ENCODE measurements at places on chromosomes 2 and 18.

DNA sequence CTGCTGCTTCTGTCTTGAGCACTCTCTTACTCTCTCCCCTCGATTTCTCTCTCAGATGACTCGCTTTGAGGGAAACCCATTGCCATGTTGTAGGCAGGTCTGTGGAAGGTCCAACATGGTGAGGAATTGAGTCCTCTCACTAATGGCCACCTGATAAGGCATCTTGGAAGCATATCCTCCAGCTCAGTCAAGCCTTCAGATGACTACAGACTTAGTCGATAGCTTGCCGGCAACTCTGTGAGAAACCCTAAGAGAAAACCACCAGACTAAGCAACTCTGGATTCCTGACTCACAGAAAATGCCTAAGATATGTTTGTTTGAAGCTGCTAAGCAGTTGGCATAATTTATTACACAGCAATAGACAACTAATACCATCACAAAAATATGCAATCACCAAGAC, 51.2 kb downstream of the WDR75 start:
- no peak for DNase-seq

DNA sequence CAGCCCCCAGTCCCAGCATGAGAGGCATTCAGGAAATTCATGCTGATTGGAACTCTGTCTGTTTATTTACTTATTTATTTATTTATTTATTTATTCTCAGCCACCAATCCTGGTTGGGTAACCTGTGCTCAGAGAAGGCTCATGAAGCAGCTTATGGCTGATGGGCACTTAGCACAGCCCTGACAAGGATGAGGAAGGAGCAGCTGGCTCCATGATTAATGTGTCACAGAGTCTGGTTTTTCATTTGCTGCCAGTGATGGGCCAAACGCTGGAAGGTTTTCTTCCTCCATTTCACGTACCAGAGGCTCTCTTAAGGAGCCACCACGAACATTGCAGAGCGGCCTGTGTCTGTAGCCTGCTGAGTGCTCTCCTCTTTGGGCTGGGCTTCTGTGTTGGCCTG, 28.3 kb upstream of the KCNS3 start:
- DNase-seq = no peak

DNA sequence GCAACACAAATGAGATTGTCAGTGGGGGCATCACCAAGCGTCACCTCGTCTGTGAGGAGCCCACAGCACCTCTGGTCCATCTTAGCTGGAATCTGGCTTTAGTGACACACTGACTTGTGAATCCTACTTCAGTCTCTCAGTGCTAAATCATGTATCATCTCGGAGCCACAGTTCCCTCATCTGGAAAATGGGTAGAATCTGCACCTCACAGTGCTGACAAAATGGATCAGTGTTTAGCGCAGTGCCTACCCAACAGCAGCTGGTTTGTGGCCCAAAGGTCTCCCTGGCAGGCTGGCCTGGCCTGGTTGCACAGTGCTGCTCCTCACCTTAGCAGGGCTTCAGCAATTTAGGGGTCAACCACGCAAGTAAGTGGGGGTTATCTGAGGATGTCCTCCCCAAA, 10.0 kb downstream of the DBI start:
- no peak for DNase-seq

GRCh38 chr2:147327613-147328012, 517.2 kb upstream of the ACVR2A start:
- no peak for DNase-seq

DNA sequence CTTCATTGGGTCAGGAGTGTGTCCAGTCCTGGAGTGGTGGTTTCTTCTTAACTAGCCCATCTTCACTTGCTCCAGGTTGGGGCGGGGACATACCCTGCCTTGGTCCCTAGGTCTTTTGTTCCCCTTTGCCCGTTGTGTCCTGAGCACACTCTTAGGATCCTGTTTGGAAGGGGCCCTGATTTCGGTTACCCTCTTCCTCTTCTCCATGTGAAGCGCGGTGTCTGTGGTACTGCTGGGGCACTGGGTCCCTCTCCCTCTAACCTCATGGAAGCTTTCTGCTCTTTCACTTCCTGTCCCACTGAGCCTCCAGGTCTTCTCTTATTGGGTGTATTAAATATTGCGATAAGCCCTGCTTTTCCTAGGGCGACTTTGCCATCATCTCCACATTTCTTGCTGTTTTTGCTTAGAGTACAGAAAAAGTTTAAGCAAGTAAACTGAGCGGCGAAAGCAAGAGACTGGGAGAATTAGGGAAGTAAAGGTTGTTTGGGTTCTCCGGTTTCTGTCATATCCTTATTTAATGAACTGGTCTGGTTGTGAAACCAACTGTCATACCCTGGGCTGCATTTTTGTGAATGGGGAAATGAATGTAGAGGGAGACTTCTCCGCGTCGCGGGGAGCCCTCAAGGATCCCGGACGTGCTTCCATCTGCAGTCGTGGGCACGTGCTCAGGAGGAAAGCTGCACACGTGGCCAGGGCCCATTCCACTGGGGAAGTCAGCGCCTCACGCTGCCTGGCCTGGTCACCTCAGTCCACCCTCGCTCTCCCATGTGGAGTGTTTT, 73.8 kb upstream of the B3GNT7 start:
- no peak for DNase-seq

GRCh38 chr2:147553775-147554271, 291.0 kb upstream of the ACVR2A start:
- DNase-seq = no peak

GRCh38 chr2:38748943-38749804, 2.0 kb downstream of the SRSF7 start:
- no peak for DNase-seq

DNA sequence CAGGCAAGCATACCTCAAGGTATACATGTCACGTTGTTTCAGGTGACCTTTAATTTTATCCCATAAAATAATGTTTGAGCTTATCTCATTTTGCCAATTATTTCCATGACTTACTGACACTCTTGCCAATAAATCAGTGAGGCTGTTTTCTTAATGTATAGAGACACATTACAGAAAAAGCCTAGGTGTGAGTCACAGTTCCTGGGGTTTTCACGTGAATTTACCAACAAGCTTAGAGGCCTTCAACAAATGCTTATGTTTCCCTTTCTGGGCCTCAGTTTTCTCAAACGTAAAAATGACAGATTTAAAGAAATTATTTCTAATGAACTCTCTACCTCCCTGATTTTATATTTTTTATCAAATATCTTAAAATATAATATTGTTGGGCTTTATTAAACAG, 517.5 kb upstream of the SPHKAP start:
- DNase-seq = no peak

DNA sequence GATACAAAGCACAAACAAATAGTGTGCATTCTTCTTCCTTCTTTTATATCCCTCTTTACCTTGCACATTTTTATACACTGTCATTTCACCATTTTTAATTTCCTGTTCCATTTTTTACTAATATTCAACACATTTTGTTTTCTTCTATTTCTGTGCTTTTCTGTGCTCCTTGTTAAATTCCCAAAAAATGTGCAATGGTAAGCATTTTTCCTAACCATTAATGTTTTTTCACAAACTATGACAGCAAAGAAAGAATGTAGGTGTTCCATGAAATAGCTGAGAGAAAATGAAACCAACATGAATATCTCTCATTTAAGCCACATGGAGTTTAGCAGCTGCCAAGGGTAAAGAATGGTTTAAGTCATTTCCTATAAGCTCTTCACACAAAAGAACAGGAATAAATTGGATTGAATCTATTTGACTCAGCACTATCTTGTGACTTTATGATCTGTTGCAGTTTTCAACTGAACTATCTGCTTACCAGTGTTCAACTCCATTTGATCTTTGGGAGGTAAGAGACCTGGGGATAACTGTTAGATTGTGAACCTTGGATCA, 145.7 kb upstream of the CDH19 start:
- no peak for DNase-seq

- no peak for DNase-seq
Observed at GRCh38 chr2:182545420-182546167, 118.8 kb upstream of the PDE1A start.

DNA sequence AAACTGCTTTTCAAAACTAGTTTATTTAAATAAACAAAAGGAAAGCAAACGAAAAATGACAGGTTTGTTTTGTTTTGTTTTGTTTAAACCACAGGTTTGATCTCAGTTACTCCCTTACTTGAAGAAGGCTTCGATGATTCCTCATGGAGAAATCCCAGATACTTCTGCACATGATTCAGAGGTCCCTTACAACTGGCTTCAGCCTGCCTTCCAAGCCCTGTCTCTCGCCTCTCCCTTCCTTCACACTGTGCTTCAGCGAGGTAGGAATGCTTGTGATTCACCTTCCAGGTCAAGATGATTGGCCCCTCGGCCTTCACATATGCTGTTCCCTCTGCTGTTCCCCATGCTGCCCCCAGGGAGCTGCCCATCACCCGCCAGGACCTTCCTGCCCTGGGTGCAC, 104.1 kb upstream of the ITGA6 start:
- no peak for DNase-seq

DNA sequence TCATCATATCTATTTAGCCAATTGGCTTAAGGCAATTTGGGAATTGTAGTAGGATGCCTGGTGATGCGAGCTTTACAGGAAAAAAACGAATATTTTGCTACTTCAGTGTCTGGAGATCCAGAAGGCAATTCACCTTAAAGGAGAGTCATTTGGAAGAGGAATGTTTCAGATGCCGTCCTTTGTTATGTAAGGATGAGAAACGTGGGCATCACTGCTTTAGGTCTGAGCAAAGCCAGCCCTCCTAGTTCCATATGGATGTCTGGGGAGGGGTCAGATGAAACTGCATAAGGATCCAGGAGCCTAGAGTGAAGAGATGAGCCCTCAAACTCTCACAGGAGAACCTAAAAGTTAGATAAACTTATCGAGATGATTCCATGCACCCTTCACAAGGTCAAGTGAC, 30.9 kb upstream of the DOCK10 start:
- DNase-seq = no peak

GRCh38 chr18:58901783-58902182, 37.1 kb downstream of the ZNF532 start:
- DNase-seq = no peak

- no peak for DNase-seq
Observed at GRCh38 chr18:12282442-12283039, 25.5 kb upstream of the TUBB6 start.

GRCh38 chr2:188922191-188922590, 52.0 kb upstream of the COL3A1 start:
- no peak for DNase-seq

GRCh38 chr2:3628241-3628679, 29.7 kb upstream of the ALLC start:
- no peak for DNase-seq

GRCh38 chr2:80638783-80639182, 334.2 kb upstream of the LRRTM1 start:
- no peak for DNase-seq

All from right lung (tissue), 10 donors.